ENCODE measurements at places on chromosomes 4 and X.
A peak's percentile ranks its signal among the peaks of the same experiment; 100 is the strongest.

DNA sequence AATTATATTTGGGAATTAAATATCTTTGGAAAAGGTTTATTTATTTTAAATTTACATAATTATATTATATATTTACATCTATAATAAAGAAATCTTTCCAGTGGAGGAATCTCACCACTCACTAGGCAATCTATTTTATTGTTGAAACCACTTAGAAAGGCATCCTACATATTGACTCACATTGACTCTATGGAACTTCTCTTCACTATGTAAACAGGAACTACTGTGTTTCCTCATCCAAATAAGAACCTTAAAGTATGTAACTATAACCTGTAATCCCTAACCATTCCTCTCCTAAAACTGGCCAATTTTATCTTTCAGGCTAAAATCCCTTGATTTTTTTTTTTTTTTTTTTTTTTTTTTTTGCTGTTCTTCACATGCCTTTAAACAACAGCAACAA, 268.7 kb downstream of the MAPK10 start:
- no peak for DNase-seq

- no peak for DNase-seq
Measured at GRCh38 chr4:125459531-125459930, 144.8 kb downstream of the FAT4 start.

- peak; percentile 70 for DNase-seq
Measured at GRCh38 chr4:168496834-168497233, at the start of gene PALLD. TSS of gene PALLD (plus strand) at chr4:168497052.

DNA sequence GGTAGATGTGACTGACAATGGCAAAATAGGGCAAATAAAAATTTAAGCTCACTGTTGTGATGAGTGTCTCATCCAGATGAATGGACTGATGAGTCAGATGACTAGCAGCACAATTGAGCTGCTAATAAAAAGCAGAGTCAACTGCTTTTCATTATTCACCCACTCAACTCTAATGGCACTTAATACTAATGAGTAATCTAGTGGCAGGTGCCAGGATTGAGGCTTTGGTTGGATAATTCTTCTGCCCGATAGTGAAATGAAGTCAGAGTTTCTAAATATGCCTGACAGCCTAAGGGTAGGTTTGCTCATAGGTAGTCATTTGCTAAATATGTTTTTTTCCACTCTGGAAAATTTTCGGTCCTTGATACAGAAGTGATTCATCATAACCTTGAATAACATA, 10.4 kb downstream of the OGT start:
- no peak for DNase-seq

DNA sequence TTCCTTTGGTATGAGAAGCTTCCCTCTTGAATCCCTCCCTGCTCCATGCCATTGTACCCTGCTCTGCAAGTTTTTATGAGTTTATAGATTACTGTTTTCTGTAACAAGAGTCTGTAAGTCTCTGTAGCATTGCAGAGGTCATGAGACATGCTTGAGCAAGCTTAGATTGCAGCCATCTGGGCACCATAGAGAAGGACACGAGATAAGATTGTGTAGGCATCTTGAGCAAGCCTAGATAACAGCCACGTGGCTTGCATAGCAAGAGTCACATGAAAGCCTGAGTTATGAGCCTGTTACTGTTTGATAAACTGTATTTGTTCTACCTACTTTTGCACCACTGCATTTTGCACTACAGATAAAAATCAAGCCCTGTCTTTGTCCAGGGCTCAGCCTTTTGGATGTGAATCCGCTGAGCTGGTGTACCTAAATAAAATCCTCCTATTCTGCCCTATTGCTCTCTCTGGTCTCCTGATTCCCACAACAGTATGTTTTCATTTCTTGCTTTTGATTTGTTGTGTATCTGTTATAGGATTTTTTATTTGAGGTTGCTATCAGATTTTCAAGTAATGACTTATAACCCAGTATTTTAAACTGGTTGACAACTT, 127.4 kb upstream of the ANKRD50 start:
- DNase-seq: no peak

DNA sequence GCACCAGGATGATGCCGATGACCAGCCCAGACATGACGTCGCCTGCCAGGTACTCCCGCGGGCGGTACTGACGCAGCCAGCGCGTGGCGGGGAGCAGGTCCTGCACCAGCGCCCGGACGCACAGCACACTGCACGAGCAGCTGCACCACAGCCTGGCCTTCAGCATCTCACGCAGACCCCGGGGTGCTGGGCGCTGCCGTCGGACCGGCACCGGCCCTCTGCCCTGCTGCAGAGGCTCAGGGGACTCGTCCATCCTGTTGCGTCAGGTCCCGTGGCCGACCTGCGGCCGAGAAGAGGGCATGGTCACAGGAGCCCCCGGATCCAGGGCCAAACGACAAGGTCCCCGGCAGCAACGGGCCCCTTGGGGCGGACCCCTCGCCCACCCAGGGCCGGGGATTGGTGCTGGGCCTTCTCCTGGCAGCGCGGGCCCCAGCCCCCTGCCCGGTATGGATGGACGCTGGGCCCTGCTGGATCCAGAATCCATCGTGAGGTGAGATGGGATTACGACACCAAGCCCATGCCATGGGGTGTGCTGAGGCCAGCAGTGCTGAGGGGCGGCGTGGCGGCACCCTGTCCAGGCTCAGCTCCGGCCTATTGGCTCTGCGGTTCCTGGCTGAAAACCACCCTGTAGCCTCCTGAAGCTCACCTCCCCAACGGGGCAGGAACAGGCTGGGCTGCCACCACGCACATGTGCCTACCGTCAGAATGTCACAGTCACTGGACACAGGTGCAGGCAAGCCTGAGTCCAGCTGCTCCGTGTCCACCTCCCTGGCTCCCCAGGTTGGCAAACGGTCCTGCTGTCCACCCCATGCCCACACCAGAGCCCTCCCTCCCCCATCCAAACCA, 1.5 kb downstream of the SLC26A1 start:
- no peak for DNase-seq

GRCh38 chrX:98717970-98718369, 1692.1 kb downstream of the PCDH19 start:
- no peak for DNase-seq

GRCh38 chr4:153466949-153467896, 1.1 kb downstream of the TMEM131L start:
- peak; percentile 34 for DNase-seq

DNA sequence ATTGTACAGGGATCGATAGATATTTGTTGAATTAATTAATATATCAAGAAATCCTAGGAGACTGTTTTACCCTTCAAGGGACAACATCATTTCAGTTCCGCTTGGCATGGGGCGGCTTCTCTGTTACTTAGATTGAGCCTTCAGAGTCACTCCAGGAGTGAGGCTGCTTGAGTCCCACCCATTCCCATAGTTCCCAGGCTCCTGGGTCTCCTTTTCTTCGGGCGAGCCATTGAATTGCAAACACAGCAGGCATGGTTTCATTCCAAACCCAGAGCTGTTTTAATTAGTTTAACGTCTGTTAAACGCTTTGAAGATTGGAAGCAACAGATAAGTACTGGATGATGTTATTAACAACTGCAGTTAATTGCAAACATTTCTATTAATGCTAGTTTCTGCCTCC, 571 bp upstream of the EDA start:
- DNase-seq: no peak

- DNase-seq: no peak
Measured at GRCh38 chr4:28373601-28374000, 1513.0 kb downstream of the STIM2 start.

DNA sequence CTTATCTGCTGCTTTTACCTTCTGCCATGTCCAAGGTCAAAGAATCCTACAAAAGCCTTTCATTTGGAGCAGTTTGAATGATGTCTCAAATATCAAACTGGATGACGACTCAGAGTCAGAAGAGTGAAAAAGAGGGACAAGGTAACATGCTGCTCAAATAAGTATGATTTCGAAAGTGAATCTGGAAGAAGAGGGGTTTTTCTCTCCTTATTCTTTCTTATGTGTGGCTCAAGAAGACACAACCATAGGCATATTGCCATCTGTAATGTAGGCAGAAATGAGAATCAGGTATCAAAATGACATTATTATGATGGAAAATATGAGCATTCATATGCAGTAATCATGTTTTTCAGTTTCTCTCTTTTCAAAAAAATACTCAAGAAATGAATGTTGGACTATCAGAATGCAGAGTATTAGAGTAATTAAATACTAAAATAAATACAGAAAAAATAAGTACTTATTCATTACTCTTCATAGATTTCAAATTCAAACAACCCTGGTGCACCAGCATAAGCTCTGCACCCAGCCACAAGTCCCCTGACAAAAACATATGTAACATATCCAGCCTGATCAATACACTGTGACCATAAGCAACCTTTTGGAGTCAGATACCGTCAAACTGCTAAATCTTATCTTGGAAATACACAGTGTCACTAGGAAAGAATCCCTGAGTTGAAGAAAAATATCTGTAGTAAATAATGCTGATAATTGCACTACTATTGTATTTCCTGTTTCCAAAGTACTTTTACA, 468.6 kb downstream of the INPP4B start:
- no peak for DNase-seq

- DNase-seq: no peak
Measured at GRCh38 chr4:130812117-130812765, 1716.3 kb downstream of the C4orf33 start.

DNA sequence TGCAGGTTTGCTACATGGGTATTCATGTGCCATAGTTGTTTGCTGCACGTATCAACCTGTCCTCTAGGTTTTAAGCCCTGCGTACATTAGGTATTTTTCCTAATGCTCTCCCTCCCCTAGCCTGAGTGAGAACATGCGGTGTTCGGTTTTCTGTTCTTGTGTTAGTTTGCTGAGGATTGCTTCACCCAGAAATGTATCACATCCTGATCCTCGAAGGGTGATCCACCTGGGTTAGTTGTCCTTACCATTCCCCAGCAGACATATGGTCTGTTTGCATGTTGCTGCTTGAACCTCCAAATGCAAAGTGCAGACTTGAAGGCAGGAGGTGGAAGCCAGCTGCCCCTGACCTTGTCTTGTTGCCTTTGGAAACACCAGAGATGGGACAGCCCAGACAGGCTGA, 161.5 kb upstream of the WDR1 start:
- DNase-seq: no peak

GRCh38 chrX:12955882-12956703, 18.8 kb upstream of the TMSB4X start:
- DNase-seq: no peak

DNA sequence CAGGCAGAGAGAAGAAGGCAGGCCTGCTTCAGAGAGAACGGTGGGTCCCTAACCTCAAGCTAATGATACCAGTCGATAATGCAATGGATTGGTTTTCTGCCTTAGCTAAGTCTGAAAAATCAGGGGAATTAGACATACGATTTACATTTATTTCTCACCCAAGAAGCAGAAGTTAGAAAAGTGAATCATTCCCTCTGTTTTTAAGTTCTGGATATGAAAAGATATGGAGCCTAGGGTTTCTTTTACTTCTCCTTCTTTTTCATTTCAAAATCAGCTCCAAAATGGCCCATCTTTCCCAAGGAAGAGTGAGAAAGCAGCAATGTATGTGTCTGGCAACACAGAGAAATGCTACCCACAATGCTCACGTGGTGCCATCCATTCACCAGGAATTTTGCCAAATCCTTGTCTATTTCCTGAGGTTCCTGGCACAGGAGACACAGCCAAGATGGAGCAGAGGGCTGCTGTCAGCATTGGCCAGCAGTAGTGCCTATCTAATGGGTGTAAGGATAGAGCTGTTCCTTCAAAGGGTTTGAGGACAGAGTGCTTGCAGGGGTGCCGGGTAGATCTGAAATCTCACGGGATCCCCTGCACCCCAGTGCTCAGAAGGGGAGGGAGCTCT, 231.5 kb downstream of the MAML3 start:
- no peak for DNase-seq

DNA sequence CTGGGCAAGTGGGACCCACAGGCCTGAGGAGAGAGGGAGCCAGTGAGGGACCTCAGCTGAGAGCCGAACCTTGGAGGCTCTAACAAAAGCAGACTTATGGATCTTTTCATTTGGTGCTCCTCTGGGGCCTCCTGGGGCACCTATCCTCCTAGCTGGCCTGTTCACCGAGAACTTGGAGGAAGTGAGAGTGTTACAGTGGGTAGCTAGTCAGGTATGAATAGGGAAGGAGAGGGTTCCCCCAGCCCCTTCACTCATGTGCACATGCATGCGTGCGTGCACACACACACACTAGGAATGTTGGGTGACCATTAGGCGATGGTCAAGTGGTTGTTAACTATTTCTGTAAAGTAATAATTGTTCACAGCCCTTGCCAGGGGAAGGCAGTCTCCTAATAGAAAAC, 18.6 kb upstream of the TMEM185A start:
- DNase-seq: no peak

- no peak for DNase-seq
Measured at GRCh38 chrX:153734871-153735270, 10.2 kb downstream of the ABCD1 start.

DNA sequence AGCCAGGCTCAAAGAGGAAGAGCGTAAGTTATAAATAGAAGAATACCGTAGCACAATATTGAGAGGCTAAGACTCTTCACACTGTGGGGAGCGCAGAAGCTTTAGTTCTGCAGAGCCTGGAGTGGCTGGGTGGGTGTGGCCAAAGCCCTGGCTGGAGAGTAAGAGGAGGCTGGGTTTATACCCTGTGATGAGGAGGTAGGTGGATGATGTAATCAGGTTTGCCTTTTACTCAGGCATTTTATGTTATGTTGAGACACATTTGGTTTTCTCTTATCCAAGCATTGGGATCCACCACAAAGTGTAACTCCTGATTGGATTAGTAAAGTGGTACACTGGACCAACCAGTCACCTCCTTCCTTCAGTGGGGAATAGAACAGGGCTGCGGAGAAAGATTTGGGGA, 13.9 kb downstream of the CDS1 start:
- DNase-seq: peak; percentile 27

GRCh38 chr4:184801781-184802696, 23.7 kb downstream of the ACSL1 start:
- no peak for DNase-seq

DNA sequence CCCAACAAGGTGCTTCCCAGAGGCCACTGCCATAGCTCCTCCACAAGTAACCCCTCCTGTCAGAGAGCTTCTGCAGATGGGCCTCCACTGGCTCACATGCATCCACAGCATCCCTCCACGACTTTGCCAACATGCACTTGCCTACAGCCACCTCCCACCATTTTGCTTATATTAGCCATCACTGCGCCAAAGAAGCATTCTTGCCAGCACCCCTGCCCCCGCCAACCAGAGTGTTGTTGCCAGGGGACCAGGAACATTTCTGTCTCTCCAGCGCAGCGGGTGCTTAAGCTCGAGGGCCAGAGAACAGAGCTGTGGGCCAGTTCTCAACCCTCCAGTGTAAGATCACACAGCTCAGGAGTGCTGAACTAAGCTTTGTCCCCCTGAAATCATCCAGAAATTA, 517.6 kb downstream of the PABPC4L start:
- DNase-seq: no peak

GRCh38 chr4:71184195-71184781, 154.5 kb upstream of the SLC4A4 start:
- peak; percentile 38 for DNase-seq

DNA sequence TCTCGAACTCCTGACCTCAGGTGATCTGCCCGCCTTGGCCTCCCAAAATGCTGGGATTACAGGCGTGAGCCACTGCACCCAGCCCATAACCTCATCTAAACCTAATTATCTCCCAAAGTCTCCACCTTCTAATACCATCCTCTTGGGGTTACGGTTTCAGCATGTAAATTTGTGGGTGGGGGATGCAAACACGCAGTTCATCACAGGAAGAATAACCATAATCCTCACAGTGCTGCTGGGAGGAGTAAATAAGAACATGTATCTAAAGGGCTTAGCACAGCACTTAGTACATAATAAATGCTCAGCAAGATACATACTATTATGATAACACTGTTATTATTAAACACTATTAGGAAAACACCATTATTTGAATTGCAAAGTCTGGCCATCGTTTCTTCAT, 116.4 kb downstream of the CORIN start:
- DNase-seq: no peak

- DNase-seq: no peak
Measured at GRCh38 chr4:151142758-151143157, 43.3 kb downstream of the RPS3A start.

- peak; percentile 89 for DNase-seq
Measured at GRCh38 chrX:153970357-153971123, 1.1 kb downstream of the HCFC1 start.
